ENCODE measurements at places on chromosomes 13 and 19. TPM values are rescaled to one million over a fixed set of nuclear protein-coding genes. Genes with fewer than 3 reads are reported as not detected.

DNA sequence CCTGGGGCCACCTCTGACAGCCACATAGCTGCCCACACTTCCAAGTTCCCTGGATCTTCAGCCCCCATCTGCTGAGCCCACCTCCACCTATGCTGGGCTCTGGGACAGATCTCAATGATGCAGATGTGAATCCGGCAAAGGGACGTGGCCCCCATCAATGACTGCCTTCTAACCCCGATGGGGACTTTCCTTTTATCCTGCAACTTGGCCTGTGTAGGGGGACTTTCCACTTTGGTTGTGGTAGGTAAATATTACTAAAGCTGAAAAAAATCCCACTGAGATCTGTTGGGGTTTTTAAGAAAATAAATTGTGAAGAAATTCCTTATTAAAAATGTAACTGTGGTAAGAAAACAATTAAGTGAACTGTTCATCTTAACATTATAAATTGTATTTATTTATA, 20.8 kb upstream of the ASPDH start:
- DNase-seq = no peak
- no peak overlapping the region for H3K4me3 ChIP-seq
- H3K27me3 ChIP-seq = peaks cover 9% of the 10 kb centered on the region
- H3K36me3 ChIP-seq = no peaks in the 10 kb centered on the region
- no peaks in the 10 kb centered on the region for H3K4me1 ChIP-seq
- H3K27ac ChIP-seq = no peak overlapping the region

DNA sequence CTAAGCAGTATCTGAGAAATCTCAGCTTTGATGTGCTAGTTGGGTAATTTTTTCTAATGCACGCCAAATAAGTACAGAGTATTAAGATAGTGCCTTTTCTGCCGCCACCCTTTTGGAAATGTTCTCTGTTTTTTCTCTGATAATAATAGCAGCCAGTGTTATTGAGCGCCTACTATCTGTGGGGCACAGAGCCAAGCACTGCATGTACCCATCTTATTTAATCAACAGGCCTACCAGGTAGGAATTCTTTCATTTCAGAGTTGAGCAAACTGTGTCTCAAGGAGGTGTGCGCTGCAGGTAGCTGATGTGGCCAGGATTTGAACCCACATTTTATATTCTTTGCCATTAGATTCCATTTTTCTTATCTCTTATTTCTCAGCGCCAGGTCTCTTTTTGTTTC, 1.4 kb downstream of the EPN1 start:
- peak overlapping the region; percentile 93 for H3K4me3 ChIP-seq
- peaks cover 60% of the 10 kb centered on the region for H3K4me1 ChIP-seq
- no peak for DNase-seq
- H3K36me3 ChIP-seq = peaks cover 69% of the 10 kb centered on the region
- H3K27ac ChIP-seq = peak overlapping the region; percentile 68
- H3K27me3 ChIP-seq = no peaks in the 10 kb centered on the region

The ZSCAN18 gene
- total RNA-seq = 9.8 TPM

- H3K4me3 ChIP-seq = no peak overlapping the region
- H3K36me3 ChIP-seq = no peaks in the 10 kb centered on the region
- H3K4me1 ChIP-seq = no peaks in the 10 kb centered on the region
- H3K27ac ChIP-seq = no peak overlapping the region
- no peaks in the 10 kb centered on the region for H3K27me3 ChIP-seq
- DNase-seq = no peak
These were observed 1608.2 kb downstream of the SLITRK5 start for GRCh38 chr13:89279374-89279773.

The ZNF729 gene
- not detected for total RNA-seq

DNA sequence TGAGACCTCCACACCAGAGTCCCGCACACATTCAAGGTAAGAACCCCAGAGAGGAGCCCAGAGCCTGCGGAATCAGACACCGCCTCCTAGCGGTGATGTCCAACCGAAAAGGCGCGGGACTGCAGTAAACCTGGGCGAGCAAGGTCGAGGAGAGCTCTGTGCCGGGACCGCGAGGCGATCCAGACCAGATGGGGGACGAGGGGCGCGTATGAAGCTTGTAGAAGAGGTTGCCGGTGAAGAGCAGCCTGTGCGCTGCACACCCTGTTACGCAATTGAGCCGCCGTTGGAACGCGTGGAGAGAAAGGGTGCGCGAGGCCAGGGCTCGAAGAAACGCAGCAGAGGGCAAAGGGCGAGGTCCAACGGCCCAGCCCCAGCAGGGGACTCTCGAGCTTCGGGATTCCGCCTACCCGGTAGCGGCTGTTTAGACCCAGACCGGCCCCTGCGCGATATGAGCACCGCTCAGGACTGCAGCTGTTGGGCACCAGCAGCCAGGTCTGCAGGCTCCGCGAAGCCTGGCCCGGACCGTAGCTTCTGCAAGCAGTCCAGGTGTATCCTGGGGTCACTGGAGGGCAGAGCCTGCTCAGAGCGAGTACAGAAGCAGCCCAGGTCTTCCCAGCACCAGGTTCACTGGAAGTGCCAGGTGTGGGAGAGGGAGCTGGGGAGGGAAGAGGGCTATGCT, 65.9 kb upstream of the ZNF599 start:
- no peaks in the 10 kb centered on the region for H3K27me3 ChIP-seq
- H3K36me3 ChIP-seq = no peaks in the 10 kb centered on the region
- no peak overlapping the region for H3K27ac ChIP-seq

- no peaks in the 10 kb centered on the region for H3K4me1 ChIP-seq
- H3K27me3 ChIP-seq = no peaks in the 10 kb centered on the region
- no peak overlapping the region for H3K27ac ChIP-seq
These were observed 222.4 kb downstream of the UQCRFS1 start for GRCh38 chr19:28990522-28990921.

The ZNF606 gene
- 9.6 TPM for total RNA-seq

DNA sequence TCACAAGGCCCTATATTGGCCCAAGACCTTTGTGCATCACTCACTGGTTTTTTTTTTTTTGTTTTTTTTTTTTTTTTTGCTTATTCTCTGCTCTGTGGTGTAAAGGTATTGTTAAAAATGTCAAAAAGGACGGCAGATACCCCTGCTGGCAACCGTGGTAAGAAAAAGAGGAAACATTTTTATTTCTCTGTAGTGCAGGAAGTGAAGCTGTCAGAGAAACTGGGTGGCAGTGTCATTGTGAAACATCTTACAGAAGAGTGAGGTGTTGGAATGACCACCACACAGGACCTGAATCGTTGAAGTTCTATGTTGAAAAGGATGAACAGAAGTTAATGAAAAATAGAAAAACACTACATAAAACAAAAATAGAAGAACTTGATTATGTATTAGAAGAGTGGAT, 346.4 kb downstream of the FGF9 start:
- no peaks in the 10 kb centered on the region for H3K27me3 ChIP-seq
- H3K36me3 ChIP-seq = no peaks in the 10 kb centered on the region
- DNase-seq = no peak
- no peak overlapping the region for H3K4me3 ChIP-seq

The LMTK3 gene
- 3.8 TPM for total RNA-seq

The ZNF653 gene
- total RNA-seq = 15.6 TPM

- peaks cover 37% of the 10 kb centered on the region for H3K36me3 ChIP-seq
- no peak overlapping the region for H3K27ac ChIP-seq
- no peak for DNase-seq
- no peak overlapping the region for H3K4me3 ChIP-seq
- peaks cover 34% of the 10 kb centered on the region for H3K4me1 ChIP-seq
- H3K27me3 ChIP-seq = no peaks in the 10 kb centered on the region
These were observed 25.6 kb downstream of the MAST3 start for GRCh38 chr19:18122860-18123795.

The SKA3 gene
- total RNA-seq = 33.2 TPM

The TBXA2R gene
- total RNA-seq = 0.23 TPM

- DNase-seq = peak; percentile 65
- H3K36me3 ChIP-seq = no peaks in the 10 kb centered on the region
- peaks cover 44% of the 10 kb centered on the region for H3K4me1 ChIP-seq
- H3K27ac ChIP-seq = peak overlapping the region; percentile 6
These were observed 187.9 kb downstream of the KATNAL1 start for GRCh38 chr13:30119476-30119875.

GRCh38 chr19:13241231-13242104, 91.3 kb downstream of the IER2 start:
- H3K27ac ChIP-seq = peak overlapping the region; percentile 57
- H3K4me1 ChIP-seq = peaks cover 17% of the 10 kb centered on the region
- peak; percentile 41 for DNase-seq
- peaks cover 8% of the 10 kb centered on the region for H3K27me3 ChIP-seq
- peak overlapping the region; percentile 24 for H3K4me3 ChIP-seq

The ZGLP1 gene
- total RNA-seq = 1.0 TPM

The B9D2 gene
- total RNA-seq = 11.2 TPM

GRCh38 chr19:2168619-2169424, 5.1 kb downstream of the DOT1L start:
- peak; percentile 69 for DNase-seq
- H3K36me3 ChIP-seq = peaks cover 12% of the 10 kb centered on the region
- H3K4me1 ChIP-seq = peaks cover 62% of the 10 kb centered on the region
- H3K27ac ChIP-seq = peak overlapping the region; percentile 84

The SPRY2 gene
- total RNA-seq = not detected

GRCh38 chr13:96403651-96404050, 313.7 kb downstream of the HS6ST3 start:
- DNase-seq = no peak
- H3K27ac ChIP-seq = no peak overlapping the region
- no peaks in the 10 kb centered on the region for H3K4me1 ChIP-seq
- no peaks in the 10 kb centered on the region for H3K27me3 ChIP-seq

- DNase-seq = peak; percentile 60
- H3K36me3 ChIP-seq = no peaks in the 10 kb centered on the region
- H3K27ac ChIP-seq = no peak overlapping the region
- H3K4me3 ChIP-seq = peak overlapping the region; percentile 62
- H3K4me1 ChIP-seq = peaks cover 23% of the 10 kb centered on the region
- H3K27me3 ChIP-seq = peaks cover 49% of the 10 kb centered on the region
These were observed 1.2 kb downstream of the CGB7 start for GRCh38 chr19:49056101-49056901.

- no peak overlapping the region for H3K4me3 ChIP-seq
- H3K36me3 ChIP-seq = peaks cover 16% of the 10 kb centered on the region
- peak; percentile 79 for DNase-seq
- H3K27ac ChIP-seq = no peak overlapping the region
- peaks cover 20% of the 10 kb centered on the region for H3K4me1 ChIP-seq
These were observed 7.3 kb upstream of the STRN4 start for GRCh38 chr19:46753420-46754155.

- peaks cover 14% of the 10 kb centered on the region for H3K4me1 ChIP-seq
- no peak overlapping the region for H3K27ac ChIP-seq
- DNase-seq = peak; percentile 61
- H3K4me3 ChIP-seq = peak overlapping the region; percentile 6
These were observed 54.7 kb downstream of the ZNF787 start for GRCh38 chr19:56066152-56067023.

DNA sequence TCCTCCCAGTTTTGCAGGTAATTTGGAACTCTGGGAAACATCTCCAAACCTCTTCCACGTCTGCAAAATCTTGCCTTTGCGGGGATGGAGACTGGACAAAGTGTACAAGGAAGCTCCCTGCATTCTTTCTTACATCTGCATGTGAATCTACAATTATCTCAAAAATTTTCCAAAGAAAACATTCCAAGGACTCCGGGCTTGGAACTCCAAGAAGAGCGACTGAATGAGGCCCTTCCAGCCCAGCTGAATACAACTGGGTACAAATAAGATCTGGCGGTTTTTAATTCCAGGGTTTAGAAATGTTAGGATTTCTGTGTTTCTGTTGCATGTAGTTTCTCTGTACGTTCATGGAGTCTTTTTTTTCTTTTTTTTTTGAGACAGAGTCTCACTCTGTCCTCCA, 28.5 kb downstream of the EXOC3L2 start:
- H3K4me1 ChIP-seq = peaks cover 1% of the 10 kb centered on the region
- DNase-seq = no peak
- H3K4me3 ChIP-seq = no peak overlapping the region
- H3K27ac ChIP-seq = no peak overlapping the region
- no peaks in the 10 kb centered on the region for H3K36me3 ChIP-seq

The ANKRD24 gene
- total RNA-seq = 1.3 TPM

GRCh38 chr13:46572752-46573431, 19.9 kb downstream of the LRCH1 start:
- no peak overlapping the region for H3K4me3 ChIP-seq
- H3K27me3 ChIP-seq = no peaks in the 10 kb centered on the region
- H3K36me3 ChIP-seq = peaks cover 5% of the 10 kb centered on the region
- peaks cover 24% of the 10 kb centered on the region for H3K4me1 ChIP-seq

The TNFSF11 gene
- total RNA-seq = 7.5 TPM

The THAP8 gene
- total RNA-seq = 5.7 TPM

DNA sequence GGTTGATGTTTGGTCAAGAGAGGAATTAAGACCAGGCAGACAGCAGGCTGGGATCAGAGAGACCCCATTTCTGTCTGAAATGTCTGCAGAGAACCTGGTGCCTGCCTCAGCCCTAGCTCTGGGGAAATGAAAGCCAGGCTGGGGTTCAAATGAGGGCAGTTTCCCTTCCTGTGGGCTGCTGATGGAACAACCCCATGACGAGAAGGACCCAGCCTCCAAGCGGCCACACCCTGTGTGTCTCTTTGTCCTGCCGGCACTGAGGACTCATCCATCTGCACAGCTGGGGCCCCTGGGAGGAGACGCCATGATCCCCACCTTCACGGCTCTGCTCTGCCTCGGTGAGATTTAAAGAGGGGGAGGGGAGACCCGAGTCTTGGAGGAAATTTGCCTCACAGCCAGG, at the start of gene LILRB4:
Gene LILRB4 (plus strand): TSS at position 256 of the 400 bp plus-strand sequence. CDS start 49 bp downstream, at position 305.
- DNase-seq = no peak
- no peak within 1 kb of the TSS for H3K4me3 ChIP-seq
- H3K36me3 ChIP-seq = no peaks in the 10 kb centered on the region
- peaks cover 2% of the 10 kb centered on the region for H3K27me3 ChIP-seq
- H3K27ac ChIP-seq = no peak within 1 kb of the TSS

The NPHS1 gene
- not detected for total RNA-seq

DNA sequence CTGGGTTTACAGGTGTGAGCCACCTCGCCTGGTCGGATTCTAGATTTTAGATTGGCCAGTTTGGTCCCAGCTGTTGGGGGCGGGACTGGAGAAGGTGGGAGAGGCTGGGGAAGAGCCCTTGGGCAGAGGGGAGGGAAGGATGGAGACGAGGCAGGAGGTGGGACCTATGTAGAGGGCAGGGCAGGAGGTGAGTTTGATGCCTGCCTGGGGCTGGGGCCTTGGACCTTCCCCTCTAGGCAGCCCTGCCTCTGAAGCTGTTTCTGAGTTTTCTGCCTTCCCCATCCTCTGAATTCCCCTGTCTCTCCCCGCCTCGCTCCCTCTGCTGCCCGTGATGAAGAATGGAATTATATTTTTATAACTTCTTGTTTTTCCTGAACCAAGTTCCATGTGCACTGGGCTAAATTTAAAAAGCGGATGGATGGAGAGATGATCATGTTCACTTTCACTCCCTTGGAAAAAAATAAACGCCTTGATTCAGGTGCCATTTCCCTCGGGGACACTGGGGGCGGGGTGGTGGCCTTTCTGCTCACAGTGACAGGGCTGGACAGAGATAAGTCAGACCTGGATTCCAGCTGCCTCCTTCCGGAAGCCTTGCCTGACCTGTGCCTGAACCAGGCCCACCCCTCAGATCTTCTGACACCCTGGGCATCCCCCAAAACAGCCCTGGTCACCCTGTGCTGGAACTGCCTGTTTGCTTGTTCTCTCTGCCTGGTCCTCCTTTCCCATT, 16.5 kb upstream of the TNFAIP8L1 start:
- H3K4me3 ChIP-seq = no peak overlapping the region
- peaks cover 2% of the 10 kb centered on the region for H3K27me3 ChIP-seq
- no peaks in the 10 kb centered on the region for H3K4me1 ChIP-seq
- H3K27ac ChIP-seq = no peak overlapping the region

GRCh38 chr13:50989476-50989875, 79.9 kb downstream of the RNASEH2B start:
- H3K27ac ChIP-seq = no peak overlapping the region
- no peak for DNase-seq
- H3K36me3 ChIP-seq = peaks cover 3% of the 10 kb centered on the region
- peaks cover 21% of the 10 kb centered on the region for H3K4me1 ChIP-seq

The HIF3A gene
- total RNA-seq = not detected

All from activated CD4-positive, alpha-beta memory T cell treated with anti-CD3 and anti-CD28 coated beads, Interleukin-2, amount 10 ng/mL, durations not matched to agents 7 days and 5 days (primary cell).